AG20443 (cell line): ENCODE measurements at places on chromosomes 2 and 18.

DNA sequence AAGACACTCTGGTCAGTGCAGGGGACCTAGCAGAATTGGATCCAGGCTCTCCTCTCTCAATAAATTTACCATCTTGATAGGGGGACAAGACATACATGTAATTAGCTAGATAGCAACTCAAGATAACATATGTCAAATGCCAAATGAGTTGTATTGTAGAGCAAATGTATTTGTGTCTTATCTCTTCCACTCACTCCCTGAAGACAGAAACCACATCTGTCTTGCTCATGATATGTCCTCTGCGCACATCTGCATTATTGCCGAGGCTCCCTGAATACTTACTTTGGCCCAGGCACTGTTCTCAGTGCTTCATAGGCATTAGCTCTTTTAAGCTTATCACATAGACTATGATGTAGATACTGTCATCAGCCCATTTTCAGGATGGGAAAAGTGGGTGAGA, 122.9 kb upstream of the GATA6 start:
- no peak for DNase-seq

DNA sequence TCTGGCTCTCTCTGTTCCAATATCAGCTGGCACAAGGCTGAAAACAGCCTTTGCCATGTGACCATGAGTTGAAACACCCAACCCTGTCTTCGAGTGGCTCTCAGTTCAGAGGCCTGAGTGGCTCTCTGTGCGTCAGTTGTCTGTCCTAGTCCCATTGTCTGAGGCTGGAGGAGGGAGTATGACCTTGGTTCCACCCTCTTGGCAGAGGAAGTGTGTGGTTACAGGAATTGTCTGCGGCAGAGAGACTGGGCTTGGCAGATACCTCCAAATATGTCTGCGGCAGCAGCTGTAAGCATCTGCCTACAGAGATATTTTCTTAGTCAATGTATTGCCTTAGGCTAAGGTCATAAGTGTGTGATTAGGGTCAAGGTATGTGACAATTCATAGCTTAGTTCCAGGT, 32.6 kb downstream of the CNGA3 start:
- DNase-seq: peak; percentile 79

DNA sequence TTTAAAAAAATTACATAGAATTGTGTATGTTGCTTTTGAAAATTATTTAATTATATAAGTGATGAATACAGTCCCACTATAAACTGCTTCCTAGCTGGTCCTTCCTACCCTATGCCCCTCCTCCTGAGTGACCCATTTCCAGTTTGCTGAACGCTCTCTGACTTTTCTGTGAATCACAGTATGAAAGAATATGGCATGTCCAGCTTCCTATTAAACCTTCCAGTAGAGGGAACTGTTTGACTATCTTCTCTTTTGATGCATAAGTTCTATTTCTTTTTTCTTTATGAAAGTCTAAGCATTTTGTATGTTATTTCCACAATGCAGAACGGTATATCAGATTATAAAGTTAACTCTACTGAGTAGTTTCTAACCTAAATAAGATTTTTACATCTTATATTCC, 41.3 kb downstream of the PSMG2 start:
- peak; percentile 74 for DNase-seq

DNA sequence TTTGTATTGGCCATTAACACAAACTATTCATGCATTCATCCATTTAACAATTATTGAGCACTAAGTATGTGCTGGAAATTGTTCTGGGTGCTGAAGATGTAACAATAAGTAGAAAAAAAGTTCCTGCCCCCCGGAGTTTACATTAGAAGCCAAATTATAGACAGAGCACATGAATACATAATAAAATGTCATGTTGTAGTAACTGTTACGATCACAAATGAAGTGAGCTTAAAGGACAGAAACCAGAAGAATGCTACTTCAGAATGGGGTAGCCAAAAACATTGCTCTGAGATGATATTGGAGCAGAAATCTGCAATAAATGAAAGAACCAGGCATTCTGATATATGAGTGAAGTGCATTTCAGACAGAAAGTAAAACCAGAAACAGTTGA, 256.0 kb upstream of the SETBP1 start:
- no peak for DNase-seq

GRCh38 chr2:109451671-109452070, 162.1 kb downstream of the SEPTIN10 start:
- no peak for DNase-seq

DNA sequence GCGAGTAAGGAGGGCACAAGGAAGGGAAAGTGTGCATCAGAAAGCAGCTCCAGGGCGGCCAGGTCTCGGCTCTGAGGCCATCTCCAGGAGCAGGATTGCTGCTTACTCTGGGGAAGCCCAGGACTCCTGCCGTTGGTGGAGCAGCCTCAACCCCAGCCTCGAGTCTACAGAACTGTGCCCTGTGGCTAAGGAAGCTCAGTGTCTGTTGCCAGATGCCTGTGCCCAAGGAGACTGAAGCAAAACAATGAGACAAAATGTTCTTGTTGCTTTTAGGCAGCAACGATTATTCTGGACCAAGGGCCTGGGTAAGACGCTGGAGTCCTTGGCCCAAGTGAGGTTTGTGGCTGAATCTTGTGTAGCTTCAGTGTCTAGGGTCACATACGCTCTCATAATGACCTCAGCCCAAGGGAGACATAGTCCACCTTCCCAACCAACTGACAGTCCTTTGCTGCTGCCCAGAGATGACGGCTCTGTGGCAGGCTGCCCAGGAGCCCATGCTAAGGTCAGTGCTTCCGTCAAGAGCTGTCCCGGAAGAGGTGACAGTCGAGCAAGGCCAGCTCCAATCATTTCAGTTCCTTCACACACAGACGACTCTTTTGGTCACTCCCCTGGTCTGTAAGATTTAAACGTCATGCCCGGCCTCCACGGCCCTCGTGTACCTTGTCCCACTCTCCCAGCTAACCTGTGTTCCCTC, 223.8 kb downstream of the TTC32 start:
- DNase-seq: no peak

DNA sequence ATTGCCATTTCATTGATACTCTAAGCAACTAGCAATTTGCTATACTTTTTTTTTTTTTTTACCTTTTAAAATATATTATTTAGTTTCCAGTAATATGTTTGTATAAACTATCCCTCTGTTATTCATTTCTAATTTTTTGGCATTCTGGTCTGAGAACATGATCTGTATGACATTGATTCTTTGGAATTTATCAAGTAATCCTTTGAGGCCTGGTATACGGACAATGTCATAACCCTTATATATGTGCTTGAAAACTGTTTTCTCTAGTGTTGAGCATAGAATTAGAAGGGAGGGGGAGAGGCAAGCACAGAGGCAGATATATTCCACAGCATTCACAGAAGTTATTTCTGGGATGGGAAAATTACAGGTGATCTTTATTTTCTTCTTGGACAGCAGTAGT, 48.2 kb upstream of the POLE4 start:
- no peak for DNase-seq

DNA sequence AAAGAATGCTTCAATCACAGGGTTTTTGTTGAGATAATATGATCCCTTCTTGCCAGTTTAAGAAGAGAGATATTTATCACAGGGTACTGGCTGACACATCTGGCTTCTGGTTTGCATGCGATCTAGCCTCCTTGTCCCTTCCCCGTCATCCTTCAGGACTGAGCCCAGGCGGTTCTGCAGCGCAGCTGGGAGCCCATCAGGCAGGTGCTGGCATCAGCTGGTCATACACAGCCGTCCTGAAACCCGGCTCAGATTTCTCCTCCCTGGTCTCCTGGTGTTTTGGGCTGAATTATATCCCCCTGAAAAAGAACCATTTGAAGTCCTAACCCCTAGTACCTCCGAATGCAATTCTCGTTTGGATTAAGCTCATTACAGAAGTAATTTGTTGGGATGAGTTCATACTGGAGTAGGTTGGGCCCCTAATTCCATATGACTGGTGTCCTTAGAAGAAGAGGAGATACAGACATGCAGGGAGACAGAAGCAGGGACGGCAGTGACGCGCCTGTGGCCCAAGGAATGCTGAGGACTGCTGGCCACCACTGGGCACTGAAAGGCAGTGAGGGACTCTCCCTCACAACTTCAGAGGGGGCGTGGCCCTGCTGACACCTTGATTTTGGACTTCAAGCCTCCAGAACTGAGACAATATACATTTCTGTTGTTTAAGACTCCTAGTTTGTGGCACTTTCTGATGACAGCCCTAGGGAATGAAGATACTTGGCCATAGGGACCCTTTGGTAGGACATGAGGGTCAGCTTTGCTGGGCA, 83.9 kb upstream of the ODC1 start:
- DNase-seq: no peak

GRCh38 chr2:6992794-6993228, 75.6 kb downstream of the RNF144A start:
- no peak for DNase-seq

GRCh38 chr2:127857265-127857808, 618 bp downstream of the POLR2D start:
- DNase-seq: peak; percentile 24

GRCh38 chr2:129091620-129092019, 773.0 kb upstream of the HS6ST1 start:
- DNase-seq: no peak

- no peak for DNase-seq
These were observed 40.3 kb downstream of the CLASP1 start for GRCh38 chr2:121608967-121609366.

DNA sequence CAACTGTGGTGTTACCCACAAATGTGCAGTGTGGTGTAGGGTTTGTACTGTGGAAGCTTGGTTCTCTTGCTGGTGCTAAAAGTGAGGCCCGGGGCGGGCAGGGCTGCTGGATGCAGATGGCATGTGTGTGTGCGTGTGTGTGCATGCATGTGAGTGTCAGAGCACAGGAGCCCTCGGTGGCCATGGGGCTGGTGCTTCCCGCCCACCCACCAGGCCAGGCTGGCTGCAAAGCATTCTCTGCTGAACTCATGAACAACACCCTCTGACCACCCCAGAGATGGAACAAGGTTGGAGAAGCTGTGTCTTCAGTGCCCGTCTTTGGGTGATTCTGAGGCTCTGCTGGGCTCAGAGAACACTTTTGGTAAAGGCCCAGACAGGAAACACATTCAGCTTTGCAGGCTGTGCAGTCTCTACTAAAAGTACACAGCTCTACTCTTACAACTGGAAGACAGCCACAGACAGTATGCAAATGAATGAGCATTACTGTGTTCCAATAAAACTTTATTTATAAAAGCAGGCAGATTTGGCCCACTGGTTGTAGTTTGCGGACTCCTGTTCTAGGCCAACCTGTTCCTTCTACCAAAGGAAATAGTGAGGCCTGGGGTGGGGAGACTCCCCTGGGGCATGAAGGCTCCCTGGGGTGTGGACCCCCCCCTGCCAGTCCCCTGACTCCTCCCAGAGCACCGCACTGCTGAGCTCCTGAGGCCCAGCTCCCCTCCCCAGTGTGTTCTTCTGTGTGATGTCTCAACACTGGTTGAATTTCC, 225.3 kb upstream of the HDAC4 start:
- no peak for DNase-seq

DNA sequence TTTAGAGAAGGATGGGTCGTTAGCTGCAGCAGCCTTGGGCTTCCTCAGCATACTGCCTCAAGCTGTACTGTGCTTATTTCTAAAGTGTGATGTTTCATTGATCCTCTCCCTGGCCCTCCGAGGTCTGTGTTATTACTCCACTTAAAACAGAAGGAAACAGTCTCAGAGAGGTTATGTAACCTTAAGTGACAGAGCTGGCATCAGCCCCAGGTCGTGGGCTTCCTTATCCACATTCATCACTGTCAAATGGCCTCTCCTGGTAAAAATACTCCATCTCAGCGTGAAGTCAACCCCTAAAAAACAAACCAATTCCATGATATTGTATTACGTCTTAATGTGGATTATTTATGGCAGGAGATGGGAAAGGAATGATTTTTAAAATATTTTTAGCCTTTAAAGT, 153.3 kb upstream of the NOSTRIN start:
- no peak for DNase-seq

GRCh38 chr2:55301277-55301676, 32.2 kb upstream of the MTIF2 start:
- no peak for DNase-seq

DNA sequence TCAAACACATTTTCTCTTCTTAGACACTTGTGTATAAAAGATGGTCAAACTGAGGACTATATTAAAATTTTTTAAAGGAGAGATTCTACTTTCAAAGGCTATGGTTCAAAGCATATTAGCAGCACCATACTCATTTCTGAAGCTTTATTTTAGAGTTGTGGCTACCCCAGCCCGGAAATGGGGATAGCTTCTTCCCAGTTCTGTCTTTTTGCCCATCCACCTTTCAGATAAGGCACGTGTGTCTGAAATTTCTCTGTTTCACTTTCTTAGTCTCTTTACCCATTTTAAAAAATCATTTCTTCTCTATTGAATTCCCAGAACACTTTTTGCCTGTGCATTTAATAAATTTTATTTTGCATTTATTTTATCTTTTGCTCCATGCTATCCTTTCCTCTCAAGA, 431.5 kb downstream of the RNF144A start:
- DNase-seq: no peak

GRCh38 chr2:157809212-157809611, 66.9 kb downstream of the ACVR1 start:
- DNase-seq: peak; percentile 20

GRCh38 chr18:33603454-33603853, 25.4 kb downstream of the ASXL3 start:
- DNase-seq: no peak

- DNase-seq: no peak
These were observed 19.8 kb downstream of the DTNA start for GRCh38 chr18:34729740-34730355.

DNA sequence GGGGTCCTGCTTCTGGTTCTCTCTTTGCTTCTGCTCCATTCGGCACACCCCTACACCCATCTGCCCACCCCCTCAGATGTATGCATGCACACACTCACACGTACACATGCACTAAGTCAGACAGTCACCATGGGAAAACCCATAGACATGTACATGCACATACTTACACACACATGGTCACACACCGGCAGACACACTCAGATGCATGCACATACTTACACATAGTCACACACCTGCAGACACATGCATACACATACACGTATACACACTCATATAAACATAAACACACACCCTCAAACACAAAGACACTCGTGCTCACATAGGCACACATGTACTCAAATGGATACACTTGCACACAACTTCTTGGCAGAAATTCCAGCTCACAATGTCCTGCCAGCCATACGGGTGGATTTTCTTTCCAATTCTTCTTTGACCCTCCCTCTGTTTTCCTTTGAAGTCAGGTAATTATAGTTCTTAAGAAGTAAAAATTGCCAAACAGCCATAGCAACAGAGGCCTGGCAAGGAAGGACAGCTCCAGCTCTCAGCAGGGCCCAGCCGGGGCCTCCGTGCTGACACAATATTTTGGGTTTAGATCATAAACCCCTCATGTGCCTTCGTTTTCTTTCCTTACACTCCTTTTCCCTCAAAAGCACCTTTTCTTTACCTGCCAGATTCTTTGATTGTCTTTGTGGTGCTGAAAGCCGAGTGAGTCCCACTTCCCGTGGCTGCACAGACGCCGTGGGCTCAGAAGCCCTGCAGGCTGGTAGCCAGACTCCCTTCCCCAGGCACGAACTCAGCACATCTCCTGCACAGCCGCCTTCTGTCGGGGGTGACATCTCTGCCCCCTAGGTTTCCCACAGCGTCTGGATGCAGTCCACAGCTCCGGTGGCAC, 195.7 kb downstream of the ARL4C start:
- DNase-seq: no peak

- no peak for DNase-seq
These were observed 61.1 kb upstream of the IGFBP5 start for GRCh38 chr2:216756435-216756834.

GRCh38 chr2:1599301-1600085, 144.8 kb downstream of the PXDN start:
- no peak for DNase-seq
